SW 1271 (cell line): ENCODE measurements at places on chromosomes 7 and 10.

- no peak for DNase-seq
These were observed 69.0 kb downstream of the CACNB2 start for GRCh38 chr10:18209241-18209640.

GRCh38 chr10:122492999-122493481 is 31.7 kb downstream of the HTRA1 start:
- DNase-seq, result no peak

- DNase-seq, result no peak
These were observed 67.1 kb downstream of the MTURN start for GRCh38 chr7:30201921-30202320.

- DNase-seq, result no peak
These were observed 205.4 kb downstream of the DNAJC1 start for GRCh38 chr10:21797984-21798765.

- no peak for DNase-seq
These were observed 5.7 kb upstream of the PON2 start for GRCh38 chr7:95440394-95441038.

DNA sequence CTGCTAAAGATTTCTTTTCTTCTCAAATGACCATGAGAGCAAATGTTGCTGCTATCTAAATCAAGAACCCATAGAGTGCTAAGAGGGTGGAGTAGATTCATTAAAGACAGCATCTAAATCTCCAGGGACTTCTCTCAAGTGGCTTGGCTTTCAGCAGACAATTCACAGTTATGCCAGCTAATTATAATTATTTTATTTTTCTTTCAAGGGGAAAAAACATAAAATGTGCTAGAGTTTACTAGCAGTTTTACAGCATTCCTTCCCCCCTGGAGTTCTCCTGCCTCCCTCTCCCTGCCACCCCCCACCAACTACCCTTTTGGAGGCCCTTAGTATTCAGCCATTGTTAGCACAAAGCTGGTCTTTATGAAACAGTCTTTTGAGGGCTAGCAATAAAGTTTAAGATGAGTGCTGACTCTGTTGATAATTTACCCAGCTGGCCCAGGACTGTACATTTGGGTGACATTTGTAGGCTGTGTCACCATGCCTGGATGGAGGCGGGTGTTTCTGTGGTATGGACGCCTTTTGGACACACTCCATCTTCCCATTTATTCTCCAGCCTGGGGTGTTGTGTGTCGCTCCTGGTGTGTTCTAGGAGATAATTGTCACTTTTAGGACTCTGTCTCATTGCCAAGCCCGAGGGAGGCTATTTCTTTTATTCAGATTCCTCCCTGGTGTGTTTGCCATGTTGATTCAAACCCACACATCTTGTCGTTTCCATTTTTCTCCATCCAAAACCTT is 160.2 kb downstream of the CREB5 start:
- DNase-seq, result no peak

DNA sequence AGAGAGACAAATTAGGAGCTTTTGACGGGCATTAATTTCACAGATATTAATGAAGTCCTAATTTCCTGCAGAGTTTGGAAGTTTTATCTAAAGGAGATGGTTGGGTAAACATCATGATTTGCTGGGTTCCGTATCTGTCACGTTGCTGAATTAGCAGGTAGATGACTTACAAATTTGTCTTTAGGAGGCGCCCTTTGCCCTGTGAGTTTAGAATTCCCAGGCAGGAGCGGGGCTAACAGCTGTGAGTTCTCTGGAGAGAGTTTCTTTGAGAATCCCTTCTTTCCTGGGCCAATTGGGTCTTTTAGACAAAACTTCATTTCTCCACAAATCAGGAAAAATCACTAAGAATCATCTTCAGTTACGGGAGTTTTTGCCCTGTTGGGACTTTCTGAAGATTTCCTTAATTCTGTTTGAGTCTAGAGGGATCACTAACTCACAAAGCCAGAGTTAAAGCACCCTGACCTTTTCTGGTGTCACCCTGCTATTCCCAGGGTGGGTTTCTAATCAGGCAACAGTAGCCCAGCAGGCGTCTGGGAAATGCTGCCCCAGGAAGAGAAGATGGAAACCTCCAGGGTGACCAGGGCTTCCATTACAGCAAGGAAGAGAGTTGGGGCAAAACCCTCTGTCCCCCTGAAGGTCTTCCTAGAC is 63.7 kb downstream of the PRKCQ start:
- no peak for DNase-seq

DNA sequence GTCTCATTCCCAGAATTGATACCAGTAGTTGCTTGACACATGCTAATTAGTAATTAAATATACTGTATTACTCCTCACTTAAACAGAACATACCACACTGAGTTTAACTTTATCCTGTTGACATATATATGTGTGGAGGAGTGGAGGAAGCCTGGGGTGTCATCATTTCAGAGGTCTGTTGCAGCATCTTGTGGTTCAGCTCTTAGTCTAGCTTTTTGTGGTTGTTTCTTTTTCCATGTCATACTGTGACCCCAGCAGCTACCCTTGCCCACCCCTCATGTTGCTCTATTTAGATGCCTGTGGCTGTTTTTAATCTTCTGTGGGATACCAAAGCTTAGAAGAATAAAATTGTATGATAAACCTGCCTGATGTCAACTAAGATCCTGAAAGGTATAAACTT is 875.4 kb downstream of the LRMDA start:
- no peak for DNase-seq

GRCh38 chr10:102546606-102547320 is 43.0 kb downstream of the SUFU start:
- no peak for DNase-seq

DNA sequence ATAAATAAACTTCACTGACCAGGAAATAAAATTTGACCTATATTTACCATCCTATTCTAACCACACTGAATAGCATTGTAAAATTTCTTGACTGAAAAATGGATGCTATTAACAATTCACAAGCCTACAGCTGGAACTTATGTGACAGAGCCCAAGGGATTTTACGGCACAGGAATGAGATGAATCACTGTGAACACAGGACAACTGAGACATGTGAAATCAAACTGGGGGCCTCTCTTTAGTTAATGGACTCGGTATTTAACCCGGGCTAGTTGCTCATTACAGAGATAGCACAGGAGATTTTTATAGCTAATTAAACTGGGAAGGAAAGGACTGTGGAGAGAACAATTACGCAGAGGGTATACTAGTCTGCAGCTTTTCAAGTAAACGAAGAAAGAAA is 100.6 kb downstream of the MICU1 start:
- DNase-seq, result no peak

DNA sequence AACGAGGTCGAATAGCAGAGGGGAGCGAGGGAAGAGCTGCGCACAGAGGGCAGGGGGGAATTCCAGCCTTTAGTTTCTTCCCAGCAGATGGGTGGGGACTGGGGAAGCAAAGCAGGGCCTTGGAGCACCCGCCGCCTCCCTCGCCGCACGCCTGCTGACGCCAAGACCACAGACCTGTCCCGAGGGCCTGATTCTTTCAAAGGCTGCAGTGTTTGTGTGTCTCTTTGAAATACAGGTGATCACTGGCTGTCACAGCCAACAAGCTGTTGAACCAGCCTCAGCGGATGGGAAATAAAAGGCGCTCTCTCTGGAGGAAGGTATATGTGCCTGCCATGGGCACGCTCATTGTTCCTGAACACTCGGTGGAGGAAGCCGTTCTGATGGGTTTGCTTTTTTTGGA is 119.3 kb downstream of the FAM53B start:
- no peak for DNase-seq

- DNase-seq, result no peak
These were observed 99.6 kb downstream of the NRP1 start for GRCh38 chr10:33234831-33235237.

DNA sequence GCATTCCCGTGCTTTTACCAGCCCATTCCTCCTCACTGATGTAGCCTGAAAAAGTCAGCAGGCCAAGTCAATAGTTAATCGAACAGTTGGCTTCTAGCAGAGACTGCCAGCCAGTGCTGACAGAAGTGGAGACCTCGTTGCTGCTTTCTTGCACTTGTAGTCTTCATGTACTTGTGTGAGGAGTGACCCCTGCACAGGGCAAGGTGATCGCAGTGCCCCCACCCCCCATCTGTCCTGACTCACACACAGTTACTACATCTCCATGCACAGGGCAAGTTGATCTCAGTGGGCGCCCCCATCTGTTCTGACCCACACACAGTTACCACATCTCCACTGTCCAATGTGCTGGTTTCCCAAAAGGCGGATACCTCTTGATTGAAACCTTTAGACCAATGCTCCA is 34.2 kb downstream of the C10orf71 start:
- no peak for DNase-seq

- DNase-seq, result no peak
These were observed 39.1 kb downstream of the SUFU start for GRCh38 chr10:102542800-102543418.

DNA sequence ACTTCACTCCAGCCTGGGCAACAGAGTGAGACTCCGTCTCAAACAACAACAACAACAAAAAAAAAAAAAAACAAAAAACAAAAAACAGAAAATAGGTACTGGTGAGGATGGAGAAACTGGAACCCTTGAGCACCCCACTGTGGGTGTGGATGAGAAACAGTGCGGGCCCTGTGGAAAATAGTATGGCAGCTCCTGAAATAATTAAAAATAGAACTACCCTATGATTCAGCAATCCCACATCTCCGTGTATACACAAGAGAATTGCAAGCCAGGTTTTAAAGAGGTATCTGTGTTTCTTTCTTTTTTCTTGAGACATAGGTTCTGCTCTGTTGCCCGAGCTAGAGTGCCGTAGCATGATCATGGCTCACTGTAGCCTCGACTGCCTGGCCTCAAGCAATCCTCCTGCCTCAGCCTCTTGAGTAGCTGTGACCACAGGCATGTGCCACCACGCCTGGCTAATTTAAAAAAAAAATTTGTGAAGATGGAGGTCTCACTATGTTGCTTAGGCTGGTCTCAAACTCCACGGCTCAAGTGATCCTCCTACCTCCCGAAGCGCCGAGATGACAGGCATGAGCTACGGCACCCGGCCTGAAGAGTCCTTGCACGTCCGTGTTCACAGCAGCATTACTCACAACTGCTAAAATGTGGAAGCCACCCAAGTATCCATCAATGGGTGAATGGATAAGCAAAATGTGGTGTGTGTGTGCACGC is 39.5 kb downstream of the EBF3 start:
- DNase-seq, result no peak

DNA sequence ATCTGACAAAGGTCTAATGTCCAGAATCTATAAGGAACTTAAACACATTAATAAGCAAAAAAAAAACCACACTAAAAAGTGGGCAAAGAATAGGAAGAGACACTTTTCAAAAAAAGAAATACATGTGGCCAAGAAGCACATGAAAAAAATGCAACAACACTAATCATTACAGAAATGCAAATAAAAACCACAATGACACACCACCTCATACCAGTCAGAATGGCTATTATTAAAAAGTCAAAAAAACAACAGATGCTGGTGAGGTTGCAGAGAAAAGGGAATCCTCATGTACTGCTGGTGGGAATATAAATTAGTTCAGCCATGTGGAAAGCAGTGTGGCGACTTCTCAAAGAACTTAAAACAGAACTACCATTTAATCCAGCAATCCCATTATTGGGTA is 119.0 kb downstream of the LMBR1 start:
- DNase-seq, result no peak

DNA sequence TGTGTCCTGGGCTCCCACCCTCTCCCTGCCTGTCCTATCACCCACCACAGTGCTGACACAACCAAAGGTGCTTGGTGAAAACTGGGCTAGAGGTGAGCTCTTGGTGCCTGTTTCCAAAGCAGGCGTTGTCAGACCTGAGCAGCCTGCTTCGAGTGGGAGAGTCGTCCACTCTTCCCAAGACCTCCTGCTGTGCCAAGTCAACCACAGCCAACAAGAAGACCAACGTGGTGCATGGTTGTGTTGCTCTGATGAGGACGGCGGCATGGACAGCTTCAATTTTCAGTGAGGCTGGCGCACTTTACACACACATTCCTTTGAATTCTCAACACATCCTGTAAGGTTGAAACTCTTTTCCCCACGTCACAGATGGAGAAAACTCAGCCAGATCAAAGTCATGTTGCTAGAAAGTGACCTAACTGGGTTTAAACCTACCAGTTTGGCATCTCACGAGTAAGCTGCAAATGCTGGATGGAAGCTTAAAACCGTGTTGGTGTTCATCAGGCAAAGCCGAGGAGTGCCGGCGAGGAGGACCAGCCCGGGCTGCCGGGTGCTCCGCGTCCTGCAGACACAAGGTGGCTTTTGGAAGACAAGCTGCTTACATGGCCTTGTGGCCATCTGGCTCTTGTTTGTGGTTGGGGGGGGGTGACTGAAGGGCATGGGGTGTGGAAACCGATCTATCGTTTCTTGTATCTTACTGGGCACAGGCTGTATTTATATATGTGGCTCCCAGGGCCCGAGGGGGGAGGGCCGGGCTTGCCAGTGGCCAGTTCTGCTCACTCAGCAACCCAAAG is 39.3 kb downstream of the INSIG1 start:
- DNase-seq, result no peak

DNA sequence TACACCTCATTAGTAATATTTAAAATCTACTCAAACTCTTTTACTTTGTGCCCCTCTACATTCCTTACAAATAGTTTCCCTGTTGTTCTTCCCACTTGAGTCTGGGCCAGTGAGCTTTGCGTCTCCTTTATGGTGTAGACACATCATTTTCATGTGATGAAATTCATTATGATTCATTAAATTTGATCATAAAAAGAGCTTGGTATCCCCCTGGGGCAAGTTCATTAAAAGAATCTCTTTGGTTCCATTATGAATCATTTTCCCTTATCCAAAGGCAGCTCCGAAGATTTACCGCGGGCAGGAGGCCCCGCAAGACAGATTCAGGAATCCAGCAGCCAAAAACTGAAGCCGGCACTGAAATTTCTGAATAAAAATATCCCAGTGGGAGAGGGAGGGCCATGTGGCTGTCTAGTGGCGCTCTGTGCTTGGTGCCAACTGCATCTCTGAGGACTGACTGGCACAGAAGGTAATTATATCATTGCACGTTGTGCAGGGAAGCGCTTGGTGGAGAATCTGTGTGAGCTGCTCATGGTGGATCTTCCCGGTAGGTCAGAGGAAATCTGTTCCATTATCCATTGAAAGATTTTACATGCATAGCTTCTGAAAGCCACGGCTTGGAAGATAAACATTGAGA is 151.4 kb upstream of the PITRM1 start:
- no peak for DNase-seq

DNA sequence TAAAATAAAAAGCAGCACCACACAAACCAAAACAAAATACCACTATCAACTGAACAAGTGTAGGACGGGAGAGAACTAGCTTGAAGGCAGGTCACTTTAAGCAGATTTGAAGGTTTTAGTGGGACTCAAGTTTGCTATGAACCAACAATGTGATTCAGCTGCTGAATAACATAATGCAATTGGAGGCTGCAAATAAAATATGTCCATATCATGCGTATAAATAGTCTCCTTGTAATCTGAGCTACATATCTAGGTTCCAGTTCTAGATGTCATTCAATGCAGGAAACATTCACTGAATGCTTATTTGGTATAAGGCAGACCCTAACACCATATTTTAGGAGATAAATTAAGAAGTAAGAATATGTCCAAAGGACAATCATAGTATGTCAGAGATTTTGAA is 81.4 kb upstream of the KCNIP2 start:
- DNase-seq, result no peak
